Stimulated activated CD4-positive, alpha-beta T cell treated with anti-CD3 and anti-CD28 coated beads, TNF-alpha, amount 100 ng/mL, for 24 hours (primary cell): ENCODE measurements at places on chromosomes 7 and 10.

DNA sequence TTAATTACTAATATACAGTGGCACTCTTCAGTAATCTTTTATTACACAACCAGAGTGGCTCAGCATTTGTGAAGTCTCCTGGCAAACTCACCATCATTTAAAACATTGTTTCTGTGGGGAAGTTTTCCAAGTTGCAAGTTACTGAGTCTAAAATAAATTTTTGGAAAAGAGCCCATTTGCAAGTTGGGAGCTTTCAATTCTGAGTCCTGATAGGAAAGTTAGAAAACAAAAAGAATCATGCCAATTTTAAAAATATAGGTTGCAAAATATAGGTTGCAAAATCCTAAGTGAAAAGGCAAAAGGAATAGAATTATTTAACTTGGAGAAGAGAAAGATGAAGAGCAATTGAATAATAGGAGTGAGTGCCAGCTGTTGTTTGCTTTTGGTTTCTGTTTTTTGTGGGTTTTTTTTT is 378.8 kb upstream of the C7orf33 start:
- no peak for DNase-seq

- no peak for DNase-seq
Measured at GRCh38 chr7:100589341-100589947, 3.3 kb downstream of the FBXO24 start.

DNA sequence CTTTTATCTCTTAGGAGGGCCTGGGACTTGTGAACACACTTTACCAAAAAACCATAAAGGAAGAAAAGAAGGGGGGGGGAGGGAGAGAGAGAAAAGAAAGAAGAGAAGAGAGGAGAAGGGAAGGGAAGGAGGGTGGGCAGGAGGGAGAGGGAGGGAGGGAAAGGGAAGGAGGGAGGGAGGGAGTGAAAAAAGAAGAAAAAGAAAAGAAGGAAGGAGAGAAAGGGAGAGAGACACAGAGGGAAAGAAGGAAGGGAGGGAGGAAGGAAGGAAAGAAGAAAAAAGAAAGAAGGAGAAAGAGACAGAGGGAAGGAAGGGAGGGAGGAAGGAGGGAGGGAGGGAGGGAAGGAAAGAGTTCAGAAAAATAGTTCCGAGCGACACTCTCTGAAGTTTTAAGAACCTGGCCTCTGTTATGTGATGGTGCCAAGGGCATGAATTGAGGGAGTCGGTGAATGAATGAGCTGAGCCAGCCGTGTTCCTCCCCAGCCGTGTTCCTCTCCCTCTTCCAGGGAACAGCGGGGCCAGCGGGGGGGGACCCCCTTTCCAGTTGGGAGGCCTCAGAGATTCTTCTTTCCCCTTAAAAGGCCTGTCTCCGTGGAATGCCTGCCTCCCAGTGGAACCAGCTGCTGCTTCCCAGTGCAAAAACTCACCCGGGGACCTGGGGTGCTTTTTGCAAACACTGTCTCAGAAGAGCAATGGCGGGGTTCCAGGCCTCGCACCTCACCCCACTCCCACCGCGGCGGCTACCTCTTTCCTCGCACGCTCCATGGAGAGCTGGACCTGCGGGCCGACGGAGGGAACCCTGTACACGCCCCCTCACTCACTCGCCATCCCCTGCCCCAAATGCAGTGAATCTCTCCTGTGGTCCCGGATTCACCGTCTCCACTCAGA is 84.1 kb downstream of the FOXL3 start:
- no peak for DNase-seq

DNA sequence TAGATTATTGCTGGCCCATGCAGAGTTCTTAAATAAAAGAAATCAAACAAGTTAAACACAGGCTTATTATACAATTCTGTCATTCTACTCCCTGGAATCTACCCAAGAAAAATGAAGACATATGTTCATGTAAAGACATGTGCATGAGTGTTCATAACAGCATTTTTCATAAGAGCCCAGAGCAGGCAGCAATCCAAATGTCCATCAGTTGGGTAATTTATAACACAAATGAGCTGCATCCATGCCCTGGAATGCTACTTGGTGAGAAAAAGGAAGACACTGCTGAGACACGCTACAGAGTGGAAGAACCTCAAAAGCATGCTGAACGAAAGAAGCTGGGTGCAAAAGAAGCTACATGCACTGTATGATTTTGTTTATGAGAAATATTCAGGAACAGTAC is 342.6 kb downstream of the TCERG1L start:
- no peak for DNase-seq

DNA sequence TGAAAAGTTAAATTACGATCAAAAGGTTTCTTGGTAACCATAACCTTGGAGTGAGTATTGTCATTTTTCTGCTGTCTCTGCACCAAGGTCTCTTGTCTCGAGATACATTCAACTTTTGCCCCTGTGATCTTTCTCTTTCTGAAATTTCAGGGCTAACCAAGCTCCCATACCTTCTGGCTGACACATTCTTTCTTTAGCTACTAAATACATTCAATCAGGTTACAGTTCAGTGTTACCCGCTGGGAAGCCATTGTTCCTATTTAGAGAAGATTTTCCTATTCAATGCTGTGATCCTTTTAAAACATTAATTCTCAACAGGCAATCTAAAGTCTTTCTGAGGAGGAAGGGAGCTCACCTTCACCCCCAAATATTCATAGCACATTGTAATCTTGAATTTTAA is 22.9 kb upstream of the DMTF1 start:
- no peak for DNase-seq

GRCh38 chr10:114937962-114938855 is at the start of gene TRUB1:
Gene TRUB1 (plus strand): TSS chr10:114938195. CDS start chr10:114938254, 59 bp downstream.
- peak; percentile 85 for DNase-seq

DNA sequence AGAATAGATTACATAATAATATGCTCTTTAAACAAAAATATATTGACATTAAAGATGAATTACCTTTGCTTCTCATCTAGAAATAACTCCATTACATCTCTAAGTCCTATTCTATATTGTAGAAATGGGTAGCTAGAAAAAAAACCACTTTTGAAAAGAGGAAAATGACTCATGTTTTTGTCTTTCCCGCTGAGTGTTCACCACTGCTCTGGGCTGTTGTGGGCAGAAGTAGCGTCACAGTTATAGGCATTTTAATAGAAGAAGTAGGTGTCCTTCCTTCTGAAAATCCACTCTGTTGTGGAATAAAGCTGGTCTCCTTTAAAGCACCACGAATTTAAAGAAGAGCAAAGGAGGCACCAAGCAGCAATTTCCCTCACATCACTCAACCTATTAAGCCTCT is 117.6 kb upstream of the NFE2L3 start:
- no peak for DNase-seq

DNA sequence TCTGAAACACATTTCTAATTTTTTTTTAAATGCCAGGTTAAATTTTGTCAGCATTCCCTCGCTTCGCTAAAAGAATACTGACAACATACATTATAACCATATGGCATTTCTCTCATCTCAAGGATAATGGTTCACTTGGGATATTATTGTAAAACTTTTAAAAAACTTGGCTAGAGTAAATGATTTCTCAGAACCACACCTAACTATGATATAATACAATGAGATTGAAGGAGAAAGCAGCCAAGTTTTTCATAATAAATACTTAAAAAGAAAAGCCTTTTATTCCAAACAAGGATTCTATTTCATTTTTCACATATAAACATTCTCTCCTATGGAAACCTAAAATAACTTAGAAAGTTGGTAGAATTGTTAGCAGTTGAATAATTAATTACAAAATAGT is 413.9 kb downstream of the HGF start:
- no peak for DNase-seq

GRCh38 chr7:144386741-144387140 is 16.8 kb downstream of the NOBOX start:
- DNase-seq, result no peak

DNA sequence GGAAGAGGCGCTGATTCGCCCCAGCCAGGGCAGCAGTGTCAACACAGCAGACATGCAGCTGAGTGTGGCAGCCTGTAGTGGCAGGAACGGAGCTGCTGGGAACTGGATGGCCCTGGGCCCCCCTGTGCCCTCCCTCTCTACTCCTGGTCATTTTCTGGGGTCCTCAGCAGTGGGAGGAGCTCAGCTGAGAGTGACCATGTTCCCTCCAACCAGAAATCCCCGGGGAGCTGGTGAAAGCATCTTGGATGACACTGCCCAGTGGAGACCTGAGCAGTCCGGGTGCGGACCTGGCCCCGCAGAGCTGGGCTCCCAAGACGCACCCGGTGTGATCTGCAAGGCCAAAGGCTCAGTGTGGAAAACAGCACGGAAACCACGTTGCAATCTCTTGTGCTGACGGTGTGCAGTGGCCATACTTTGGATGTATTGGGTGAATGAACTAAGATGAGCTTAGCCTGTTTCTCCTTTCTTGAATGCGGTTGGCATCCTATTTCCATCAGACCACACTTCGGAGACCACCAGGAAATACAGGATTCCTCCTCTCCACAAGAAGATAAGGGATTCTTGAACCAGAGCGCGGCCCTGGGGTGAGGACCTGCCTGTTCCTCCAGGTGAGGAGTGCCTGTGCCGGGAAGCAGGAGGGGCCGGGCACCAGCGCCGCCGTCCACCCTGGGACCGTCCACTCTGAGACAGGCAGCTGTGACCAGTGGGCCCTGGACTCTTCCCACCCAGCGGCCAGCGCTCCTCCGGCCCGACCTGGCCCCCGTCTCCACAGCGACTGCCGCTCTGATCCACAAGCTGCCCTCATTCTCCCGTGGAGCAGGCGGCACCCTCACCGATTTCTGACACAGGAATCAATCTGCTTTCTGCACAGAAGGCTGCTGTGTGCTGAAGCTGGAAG is 93.5 kb upstream of the DIP2C start:
- no peak for DNase-seq

GRCh38 chr7:12508554-12508953 is 62.0 kb upstream of the SCIN start:
- DNase-seq, result no peak

DNA sequence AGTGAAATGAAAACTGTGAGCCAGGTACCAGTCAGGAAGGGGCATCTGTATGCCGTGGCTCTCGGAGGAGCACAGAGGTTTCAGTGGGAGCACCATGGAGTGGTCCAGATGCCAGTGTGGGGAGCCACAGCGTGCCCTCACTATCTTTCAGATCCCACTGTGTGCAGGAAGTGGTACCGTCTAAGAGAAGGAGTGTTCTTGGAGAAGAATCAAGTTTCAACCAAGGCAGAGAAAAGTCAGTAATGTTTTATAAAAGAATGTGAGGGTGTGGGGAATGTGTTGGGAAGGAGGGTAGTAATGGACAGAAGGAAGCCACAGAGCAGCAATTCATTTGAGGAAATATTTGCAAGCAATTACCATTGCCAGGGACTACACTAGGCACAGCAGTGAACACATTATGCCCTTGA is 35.6 kb downstream of the PRKAR2B start:
- no peak for DNase-seq

GRCh38 chr7:157694376-157694665 is 357.5 kb downstream of the DNAJB6 start:
- no peak for DNase-seq

DNA sequence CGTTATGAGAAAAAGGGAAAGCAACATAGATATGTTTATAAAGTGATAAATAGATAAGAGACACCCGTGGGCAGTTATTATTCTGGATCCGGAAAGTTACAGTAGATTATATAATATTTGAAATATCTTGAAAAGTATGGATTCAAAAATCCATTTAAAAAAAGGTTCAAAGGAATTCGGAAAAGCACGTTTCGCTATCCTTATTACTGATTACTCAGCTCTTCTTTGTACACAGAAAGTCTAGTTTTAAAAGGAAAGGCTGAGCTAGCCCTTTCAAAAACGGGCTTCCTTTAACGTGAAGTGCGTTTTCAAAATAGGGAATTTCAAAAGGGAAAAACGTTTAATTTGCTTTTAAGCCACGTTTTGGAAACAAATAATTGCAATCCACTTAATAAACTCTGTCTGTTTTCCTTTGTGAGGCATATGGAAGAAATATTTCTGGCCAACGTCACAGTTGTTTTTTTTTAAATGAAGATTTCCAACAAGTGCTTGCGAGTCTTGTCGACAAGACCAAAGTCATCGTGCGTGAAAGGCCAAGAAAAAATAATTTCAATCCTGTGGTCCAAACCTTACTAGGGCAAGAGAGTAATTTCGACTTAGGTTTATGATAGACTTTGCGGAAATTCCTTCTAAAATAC is 2.2 kb upstream of the SKIDA1 start:
- no peak for DNase-seq

DNA sequence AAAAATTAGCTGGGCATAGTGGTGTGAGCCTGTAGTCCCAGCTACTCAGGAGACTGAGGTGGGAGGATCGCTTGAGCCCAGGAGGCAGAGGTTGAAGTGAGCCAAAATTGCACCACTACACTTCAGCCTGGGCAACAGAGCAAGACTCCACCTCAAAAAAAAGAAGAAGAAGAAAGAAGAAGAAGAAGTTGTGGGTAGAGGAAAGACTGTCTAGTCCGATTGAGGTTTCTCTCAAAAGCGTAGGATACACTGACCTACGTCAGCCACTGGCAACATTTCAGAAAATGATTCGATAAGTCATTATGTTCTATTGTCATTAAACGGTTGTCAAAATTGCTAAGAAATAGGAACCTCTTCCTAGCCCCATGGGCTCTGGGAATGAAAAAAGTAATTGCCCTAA is 22.3 kb upstream of the RHBDD2 start:
- no peak for DNase-seq

DNA sequence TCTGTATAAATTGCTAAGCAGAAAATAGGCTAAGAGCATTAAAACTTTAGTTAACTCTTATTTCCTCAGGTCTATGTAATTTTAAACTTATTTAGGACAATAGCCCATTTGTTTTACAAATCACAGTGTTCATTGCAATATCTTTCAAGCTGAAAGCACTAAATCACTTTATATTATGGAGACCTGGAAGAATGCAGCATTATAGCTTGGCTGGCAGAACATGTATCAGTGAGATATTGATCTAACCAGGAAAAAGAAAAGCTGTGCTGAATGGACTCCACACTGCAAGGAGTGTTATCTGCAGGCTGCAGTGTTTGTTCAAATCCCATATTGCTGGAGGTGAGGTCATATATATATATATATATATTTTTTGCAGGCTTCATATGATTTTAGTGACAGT is 517.5 kb downstream of the NRG3 start:
- no peak for DNase-seq
